Cortex of kidney (tissue), 1 donor: ENCODE measurements at places on chromosomes 7 and 10.

- no peak for DNase-seq
These were observed 54.3 kb downstream of the BAIAP2L1 start for GRCh38 chr7:98346515-98347069.

DNA sequence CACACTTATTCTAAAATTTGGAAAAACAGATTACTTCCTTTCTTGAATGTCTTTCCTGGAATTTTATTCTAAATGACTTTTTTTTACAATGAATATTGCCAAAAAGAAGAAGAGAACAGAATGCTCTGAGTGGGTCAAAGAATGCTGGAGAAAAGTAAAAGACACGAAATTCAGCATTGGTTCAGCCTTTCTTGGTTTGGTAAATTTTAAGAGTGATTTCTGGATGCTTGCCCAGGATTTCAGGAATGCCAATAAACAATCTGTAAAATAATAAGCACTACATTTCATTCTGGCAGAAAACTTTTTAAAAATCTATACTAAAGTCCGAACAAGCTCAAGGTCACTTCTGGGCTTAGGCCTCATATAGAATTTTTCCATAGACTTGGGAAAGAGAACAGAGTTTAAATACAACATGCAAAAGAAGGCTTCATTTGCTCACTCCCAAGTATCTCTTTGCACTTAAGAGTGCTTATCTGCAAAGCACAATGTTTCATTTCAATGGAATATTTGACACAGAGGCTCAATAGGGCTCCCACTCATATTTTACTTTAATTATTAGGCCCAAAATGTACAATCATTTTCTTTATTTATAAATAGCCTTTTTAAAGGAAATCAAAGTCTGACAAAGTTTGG is 359.5 kb upstream of the ANKRD30A start:
- no peak for DNase-seq

DNA sequence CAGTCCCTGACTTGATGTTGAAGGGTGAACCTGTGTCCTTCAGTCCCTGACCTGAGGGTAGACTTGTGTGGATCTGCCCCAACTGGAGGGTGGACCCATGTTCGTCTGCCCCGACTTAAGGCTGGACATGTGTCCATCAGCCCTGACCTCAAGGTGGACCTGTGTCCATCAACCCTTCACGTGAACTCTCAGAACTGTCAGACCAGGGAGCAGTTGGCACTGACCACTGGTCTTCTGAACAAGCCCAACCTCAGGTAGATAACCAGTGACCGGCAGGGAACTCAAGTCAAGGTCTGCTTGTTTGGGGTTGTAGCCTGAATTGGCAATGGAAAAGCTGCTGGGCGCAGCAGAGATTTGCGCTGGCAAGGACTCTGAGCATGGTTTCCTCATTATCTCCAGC is 96.5 kb downstream of the ADCY1 start:
- DNase-seq, result no peak

DNA sequence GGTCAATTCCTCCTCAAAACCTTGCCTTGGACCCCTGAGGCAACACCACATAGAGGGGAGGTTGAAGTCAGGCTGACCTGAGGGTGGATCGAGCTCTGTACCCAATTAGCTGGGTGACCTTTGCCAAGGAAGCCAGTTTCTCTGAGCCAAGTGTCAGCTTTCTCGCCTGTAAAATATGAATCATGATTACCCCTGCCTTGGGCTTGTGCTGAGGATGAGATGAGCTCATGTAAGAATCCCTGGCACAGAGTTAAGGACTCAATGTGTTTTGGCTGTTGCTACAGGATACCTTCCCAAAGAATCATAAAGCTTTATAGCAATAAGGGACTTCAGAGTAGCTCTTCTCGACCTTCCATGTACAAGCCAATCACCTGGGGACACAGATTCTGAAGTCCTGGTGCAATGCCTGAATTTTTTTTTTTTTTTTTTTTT is 43.5 kb upstream of the CACUL1 start:
- DNase-seq, result no peak

DNA sequence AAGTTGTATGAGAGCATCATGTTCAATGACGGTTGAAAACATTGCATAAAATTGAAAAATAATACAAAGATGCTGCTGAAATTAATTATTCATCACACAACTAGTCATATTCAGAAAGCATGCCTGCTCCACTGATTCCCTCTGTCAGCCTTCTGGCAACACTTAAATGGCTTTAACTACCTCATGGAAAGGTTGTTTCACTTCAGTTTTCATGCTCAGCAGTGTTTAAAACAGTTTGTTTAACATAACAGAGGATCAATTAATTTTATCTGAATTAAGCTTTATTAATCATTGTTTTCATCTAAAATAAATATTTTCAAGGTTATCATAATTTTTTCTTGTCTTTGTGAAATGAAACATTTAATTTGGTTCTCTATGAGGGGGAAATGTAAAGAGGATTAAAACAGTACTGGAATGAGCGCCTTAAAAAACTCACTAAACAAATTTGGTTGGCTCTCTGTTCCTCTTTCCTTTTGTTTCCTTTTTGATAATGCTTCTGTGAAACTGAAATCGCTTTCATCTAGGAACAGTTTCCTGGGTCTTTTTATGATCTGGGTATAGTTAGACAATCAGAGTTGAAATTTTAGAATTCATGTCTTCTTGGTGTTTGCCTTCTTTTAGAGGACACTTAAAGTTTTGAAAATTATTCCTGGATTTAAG is 427.4 kb downstream of the SH2D4B start:
- no peak for DNase-seq

DNA sequence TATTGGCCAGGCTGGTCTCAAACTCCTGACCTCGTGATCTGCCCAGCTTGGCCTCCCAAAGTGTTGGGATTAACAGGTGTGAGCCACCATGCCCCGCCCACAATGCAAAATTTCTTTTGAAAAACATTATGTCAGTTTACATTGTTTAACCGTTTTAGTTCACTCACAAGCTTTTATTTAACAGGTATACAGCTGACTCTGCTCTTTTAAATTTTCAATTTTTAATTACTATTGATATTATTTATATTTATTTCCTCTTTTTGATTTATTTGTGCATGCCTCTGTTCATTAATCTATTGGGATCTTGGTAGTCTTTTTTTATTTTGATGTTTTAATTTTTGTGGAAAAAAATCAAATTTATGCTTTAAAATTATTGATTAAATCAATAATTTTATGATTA is 16.9 kb downstream of the ZKSCAN5 start:
- no peak for DNase-seq

GRCh38 chr7:28038175-28038797 is 142.3 kb downstream of the JAZF1 start:
- DNase-seq, result no peak

GRCh38 chr7:5354460-5355232 is 69.0 kb downstream of the TNRC18 start:
- no peak for DNase-seq

DNA sequence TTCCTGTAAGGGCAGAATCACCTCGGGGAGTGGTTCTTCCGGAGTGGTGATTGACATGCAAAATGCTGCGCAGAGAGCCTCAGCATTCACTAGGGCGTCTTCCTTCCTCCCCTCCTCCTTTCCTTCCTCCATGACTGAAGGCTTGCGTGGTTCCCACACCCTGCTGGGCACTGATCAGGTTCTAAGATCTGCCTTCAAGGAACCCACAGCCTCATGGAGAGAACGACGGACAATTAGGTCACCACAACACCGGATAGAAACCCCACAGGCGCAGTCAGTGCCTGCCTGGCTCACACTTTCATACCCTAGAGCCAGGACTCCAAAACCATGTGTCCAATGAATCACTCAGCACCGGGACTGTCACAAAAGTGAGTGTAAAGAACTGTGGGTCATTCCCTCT is 131.3 kb downstream of the DPP6 start:
- DNase-seq, result no peak

DNA sequence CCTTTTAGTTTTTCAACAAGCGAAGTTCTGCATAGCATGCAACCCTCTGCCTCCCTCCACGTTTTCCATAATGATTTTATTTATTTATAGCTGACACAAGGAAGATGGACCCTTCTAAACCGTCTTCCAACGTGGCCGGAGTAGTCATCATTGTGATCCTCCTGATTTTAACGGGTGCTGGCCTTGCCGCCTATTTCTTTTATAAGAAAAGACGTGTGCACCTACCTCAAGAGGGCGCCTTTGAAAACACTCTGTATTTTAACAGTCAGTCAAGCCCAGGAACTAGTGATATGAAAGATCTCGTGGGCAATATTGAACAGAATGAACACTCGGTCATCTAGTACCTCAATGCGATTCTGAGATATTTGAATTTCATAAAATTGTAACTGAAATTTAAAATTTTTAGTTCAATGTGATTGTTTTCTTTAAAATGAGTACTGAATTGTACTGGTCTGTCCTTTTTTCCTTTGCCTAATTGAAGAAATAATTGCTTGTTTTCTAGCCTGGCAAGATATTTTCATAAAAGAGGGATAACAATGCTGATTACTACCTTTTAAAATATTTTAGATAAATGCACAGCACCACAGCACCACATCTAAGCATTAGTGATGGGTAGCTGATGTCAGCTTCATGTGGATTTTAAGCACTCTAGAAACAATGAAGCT is 41.5 kb upstream of the SLC39A12 start:
- DNase-seq, result no peak

DNA sequence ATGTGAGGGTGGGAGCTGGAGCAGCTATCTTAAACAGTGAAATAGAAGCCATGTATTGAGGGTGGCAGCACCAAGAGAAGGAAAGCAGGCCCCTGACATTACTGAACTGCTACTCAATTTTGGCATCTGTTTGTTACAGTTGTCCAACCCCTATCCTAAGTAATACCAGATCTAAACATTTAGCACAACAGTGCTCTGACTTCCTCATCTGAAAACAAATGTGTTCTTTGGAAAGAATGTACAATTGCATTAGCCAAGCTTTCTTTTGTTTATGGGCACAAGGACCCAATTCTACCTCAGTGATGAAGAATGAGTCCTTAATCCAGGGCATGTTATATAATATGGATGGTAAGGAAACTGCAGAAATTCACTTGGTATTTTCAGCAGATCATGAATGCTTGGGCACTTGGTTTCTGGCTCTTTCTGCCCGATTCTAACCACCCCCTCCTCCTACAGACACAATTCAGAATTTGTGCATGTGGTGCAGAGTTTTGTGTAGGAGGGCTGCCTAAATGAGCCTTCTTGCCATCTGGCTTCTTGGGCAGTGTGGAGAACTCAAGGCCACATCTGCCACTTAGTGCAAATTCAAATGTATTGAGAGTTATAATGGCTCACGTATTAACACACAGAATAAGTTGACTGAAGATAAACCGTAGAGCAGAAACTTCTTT is 36.9 kb upstream of the KMT2E start:
- no peak for DNase-seq

GRCh38 chr10:33655165-33655815 is 320.8 kb upstream of the NRP1 start:
- no peak for DNase-seq

GRCh38 chr7:101163279-101164070 is 1.9 kb downstream of the VGF start:
- DNase-seq, result no peak

DNA sequence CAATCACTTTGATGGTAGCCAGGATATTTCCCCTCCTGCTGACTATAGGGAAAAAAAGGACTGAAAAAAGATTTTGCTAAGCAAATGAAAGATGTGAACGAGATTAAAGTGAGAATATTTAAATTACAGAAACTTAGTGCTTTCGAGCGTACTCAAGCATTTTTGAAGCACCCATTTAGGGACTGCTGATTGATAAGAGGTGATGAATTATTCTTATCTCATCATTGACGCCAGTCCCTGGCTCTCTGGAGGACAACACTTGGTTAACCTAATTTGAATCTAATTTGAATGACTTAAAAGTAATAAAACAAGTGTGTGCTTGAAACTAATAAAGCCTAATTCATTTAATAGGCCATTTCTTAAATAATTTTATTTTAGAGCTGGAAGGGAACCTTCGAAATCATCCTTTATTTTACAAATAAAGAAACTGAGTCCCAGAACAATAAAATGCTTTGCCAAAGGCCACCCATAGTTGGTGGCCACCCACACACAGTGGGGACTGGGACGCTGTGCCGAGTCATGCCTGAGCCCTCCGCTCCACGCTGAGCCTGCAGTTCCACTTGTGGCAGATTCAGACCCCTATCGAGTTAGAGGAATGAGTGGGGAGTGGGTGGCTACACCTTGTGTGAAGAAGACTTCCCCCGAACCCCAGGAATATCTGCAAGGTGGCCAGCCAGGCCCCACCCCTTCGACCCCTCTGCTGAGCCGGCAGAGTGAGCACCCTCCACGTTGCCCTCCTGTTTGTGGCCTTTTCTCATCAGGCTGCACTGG is 61.1 kb upstream of the SAMD8 start:
- DNase-seq, result no peak

- DNase-seq, result no peak
These were observed 52.0 kb upstream of the ST8SIA6 start for GRCh38 chr10:17506390-17506789.

DNA sequence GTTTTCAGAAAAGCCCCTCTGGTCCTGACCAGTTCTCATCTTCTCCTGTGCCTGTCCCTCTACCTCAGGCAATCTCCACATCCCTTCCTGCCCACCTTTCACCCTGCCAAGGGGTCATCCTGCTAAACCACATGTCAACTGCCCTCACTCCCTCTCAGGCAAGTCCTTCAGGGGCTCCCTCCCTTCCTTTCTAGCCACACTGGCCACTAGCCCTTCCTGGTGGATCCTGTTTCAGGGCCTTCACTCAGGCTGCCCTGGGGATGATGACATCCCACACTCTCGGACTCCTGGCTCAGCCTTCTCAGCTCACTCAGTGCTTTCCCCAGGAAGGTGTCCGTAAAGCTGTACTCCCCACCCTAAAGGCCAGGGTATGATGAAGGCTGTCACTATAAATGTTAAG is 13.4 kb downstream of the STEAP1B start:
- no peak for DNase-seq

DNA sequence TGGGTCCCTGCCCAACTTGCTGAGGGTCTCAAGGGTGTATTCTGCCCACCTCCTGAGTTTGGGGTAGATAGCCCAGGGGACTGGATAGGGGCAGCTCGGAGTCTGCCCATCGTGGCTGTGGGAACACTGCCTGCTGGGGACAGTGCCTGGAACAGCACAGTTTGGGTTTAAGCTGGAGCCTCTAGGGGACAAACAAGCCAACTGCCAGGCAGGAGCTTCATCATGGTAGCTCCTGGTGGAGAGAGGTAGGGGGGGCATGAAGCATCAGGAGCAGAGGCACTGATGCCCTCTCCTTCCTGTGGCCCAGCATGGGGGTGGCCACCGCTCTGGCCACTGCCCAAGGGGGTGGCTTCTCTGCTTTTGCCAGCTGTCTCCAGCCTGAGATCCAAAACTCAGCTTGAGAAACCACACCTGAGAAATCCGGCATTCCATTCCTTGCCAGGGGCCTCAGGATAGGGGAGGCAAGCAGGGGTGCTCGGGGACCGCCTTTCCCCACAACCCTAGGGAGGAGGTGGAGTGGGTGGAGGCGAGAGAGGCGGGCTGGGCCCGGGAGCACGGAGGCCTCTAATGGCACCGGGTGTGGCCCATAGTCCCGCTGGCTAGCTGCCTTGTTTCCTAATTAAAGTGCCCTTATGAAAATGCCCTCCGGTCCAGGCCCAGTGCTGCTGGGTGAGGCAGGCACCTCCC is 47.6 kb downstream of the UNC5B start:
- no peak for DNase-seq

- peak; percentile 15 for DNase-seq
These were observed at the start of gene GLRX3 for GRCh38 chr10:130136226-130137089. GLRX3 (plus strand) TSS chr10:130136391; CDS start chr10:130136421, 30 bp downstream.

GRCh38 chr10:6207658-6208057 is 4.9 kb downstream of the PFKFB3 start:
- no peak for DNase-seq

GRCh38 chr10:125121003-125121402 is 39.4 kb downstream of the CTBP2 start:
- DNase-seq, result no peak

- no peak for DNase-seq
These were observed 5.4 kb downstream of the PDIA4 start for GRCh38 chr7:149022756-149023360.
